ENCODE measurements at places on chromosomes 6 and 20.

DNA sequence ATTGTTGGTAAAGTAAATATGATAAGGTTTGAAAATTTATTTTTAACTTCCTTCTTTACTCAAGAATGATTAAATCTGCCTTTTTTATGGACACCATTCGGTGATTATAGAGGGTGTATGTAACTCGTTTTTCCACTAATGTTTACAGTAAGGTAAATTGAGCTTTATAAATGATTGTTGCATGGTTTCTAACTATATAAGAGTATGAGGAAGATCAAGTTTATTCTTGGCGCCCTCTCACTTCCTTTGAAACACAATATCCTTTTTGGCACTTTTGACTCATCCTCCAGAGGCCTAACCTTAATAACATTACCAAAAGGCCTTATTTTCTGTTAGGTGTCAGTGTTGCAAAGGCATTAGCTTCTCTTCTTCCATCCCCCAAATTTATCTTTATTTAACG is 41.8 kb upstream of the MTRF1L start:
- no peak for DNase-seq

DNA sequence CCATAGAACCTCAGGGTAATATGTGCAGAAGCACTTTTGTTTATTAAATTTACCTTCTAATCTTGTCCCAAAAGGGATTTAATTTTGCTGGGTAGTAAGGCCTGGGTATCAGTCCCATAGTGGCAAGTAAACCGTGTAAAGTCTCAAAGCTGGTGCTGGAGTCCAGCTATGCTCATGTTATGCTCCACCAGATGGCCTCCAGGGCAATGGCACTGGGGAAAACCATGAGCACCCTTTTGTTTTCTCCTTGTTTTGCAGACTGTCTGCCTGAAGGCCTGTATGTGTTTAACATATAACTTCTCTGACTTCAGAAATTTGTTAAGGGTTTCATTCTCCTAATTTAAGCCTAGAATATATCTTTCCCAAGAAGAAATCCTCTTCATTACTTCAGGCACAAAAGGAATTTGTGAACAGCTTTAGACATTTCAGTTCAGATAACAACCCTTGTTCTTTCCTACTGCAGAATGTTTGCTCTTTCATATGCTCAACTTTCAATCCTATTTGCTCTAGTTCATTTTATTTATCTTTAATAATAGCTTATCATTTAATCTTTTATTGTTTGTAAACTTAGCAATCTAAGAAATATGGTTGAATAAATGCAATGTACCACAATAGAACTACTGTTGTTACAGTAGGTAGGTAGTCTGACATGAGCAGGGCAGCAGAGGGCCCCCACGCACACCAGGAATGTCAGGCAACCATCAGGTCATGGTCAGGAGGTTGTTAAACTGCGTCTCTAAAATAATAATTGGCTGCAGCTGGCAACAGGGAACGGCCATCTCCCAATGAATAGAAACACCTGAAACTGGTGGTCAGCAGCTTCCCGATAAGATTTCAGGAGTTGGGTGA is 162.8 kb downstream of the TENT5A start:
- no peak for DNase-seq

- DNase-seq: no peak
Measured at GRCh38 chr20:10823585-10823984, 149.8 kb upstream of the JAG1 start.

- no peak for DNase-seq
Measured at GRCh38 chr20:47680804-47681529, 104.3 kb downstream of the SULF2 start.

DNA sequence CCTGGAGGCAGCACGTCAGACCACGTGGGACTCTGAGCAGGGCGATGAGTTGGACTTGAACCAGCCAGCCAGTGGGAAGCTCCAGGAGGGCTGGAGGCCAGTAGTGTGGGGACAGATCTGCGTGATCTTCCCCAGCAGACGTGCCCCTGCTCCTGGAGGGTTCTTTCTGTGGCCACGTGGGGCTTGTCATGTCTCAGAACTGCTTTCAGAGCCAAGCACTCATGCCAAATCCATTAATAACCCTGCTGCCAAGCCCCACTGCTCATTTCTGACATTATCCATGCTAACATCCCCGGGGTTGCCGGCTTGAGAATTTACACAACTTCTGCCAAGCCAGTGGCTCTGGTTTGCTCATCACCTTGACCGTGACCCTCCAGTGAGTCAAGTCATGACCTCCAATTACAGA is 38.3 kb downstream of the SIRPA start:
- DNase-seq: no peak

- no peak for DNase-seq
Measured at GRCh38 chr20:63639093-63639975, 12.4 kb upstream of the GMEB2 start.

- DNase-seq: no peak
Measured at GRCh38 chr6:43801495-43802181, 31.6 kb downstream of the VEGFA start.
